Stimulated activated CD4-positive, alpha-beta T cell treated with anti-CD3 and anti-CD28 coated beads, Interleukin-1b, Interleukin-23, amount 100 ng/mL, for 48 hours (primary cell): ENCODE measurements at places on chromosomes 7 and 10.

- peak; percentile 73 for DNase-seq
Measured at GRCh38 chr7:106345421-106346166, 60.8 kb upstream of the NAMPT start.

- DNase-seq, result no peak
Measured at GRCh38 chr10:68987611-68988010, 992 bp upstream of the KIFBP start.

GRCh38 chr7:11730725-11731124 lies 101.3 kb downstream of the THSD7A start:
- no peak for DNase-seq

GRCh38 chr7:90551036-90551435 lies 45.1 kb upstream of the CDK14 start:
- no peak for DNase-seq

DNA sequence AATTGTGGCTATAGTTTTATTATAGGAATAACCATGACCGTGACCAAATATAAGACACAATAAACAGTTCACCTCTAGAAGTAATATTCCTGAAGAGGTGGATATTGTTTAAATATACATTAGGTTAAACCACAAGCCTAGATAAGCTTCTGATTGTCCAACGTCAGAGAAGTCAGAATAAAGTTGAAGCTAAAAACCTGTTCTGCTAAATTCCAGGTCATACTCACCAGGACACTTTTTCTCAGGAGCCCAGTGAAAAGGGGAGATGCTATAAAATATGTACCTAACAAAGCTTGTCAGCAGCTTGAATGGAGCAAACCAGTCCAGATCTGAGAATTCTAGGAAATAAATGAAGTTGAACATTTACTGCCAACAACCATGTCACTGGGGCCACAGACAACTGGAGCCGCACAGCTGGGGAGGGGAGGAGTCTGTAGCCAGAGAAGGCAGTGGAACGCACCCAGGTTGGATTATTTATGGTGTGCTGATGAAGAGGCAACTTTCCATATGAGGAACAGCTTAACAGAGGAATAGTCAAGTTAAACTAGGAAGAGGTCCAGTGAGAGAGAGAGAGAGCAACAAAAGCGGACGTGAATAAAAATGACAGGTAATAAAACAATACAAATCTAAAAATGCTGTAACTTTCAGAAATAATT lies 191.1 kb downstream of the ZNF438 start:
- no peak for DNase-seq

- no peak for DNase-seq
Measured at GRCh38 chr7:43462836-43463235, 120.1 kb upstream of the STK17A start.

- no peak for DNase-seq
Measured at GRCh38 chr10:124238367-124238766, 145.0 kb upstream of the CHST15 start.

- DNase-seq, result no peak
Measured at GRCh38 chr7:37957221-37957970, 37.0 kb downstream of the EPDR1 start.

GRCh38 chr10:63584725-63585035 lies 63.5 kb downstream of the REEP3 start:
- DNase-seq, result no peak

DNA sequence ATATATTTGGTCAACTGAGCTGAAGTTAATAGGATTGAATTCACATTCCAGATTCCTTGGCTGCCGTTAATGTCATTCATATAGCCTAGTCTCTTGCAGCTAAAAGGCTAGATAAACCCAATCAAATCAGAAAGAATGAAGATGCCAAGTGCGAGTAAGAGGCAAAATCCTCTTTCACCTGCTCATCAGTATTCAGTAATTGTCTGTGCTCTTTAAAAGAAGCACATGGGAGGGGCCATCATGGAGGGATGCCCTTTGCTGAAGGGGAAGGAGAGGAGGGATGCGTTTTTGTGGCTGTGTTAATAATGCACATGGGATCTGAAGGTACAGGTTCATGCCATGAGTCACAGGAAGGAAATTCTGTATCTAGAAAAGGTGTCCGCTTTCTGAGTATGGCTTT lies 232.2 kb downstream of the TMEM178B start:
- DNase-seq, result no peak

DNA sequence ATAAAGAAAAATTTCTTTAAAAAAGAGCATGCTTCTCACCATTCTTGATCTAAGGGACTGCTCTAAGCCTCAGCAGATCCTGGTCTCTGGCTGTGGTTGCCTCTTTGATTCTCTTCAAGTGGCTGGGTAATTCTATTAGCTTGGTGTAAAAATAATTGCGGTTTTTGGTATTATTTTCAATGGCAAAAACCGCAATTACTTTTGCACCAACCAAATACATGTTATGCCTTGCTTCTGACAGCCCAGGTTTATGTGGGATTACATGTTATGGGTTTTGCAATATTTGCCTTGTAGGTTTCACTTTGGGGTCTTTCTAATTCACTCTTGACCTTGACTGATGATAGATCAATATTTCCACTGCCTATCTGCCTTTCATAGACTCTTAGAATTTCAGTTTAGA lies 20.0 kb upstream of the CREB5 start:
- DNase-seq, result no peak

DNA sequence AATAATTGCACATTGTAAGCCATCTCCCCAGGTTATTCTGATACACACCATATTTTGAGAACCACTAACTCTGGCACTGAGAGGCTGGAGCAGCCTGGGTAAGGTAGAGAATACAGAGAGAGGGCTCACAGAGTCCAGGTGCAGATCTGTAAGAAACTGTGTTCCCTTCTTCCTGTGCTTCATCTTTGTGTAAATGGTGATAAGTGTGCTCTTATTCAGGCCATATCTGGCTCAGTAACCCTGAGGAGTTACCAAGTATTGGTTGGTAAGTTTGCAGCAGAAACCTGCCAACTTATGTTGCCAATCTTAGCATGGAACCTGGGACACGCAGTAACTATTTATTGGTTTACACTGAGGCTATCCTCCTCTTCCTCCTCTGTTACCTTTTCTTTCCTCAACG lies 16.2 kb upstream of the ICA1 start:
- no peak for DNase-seq

DNA sequence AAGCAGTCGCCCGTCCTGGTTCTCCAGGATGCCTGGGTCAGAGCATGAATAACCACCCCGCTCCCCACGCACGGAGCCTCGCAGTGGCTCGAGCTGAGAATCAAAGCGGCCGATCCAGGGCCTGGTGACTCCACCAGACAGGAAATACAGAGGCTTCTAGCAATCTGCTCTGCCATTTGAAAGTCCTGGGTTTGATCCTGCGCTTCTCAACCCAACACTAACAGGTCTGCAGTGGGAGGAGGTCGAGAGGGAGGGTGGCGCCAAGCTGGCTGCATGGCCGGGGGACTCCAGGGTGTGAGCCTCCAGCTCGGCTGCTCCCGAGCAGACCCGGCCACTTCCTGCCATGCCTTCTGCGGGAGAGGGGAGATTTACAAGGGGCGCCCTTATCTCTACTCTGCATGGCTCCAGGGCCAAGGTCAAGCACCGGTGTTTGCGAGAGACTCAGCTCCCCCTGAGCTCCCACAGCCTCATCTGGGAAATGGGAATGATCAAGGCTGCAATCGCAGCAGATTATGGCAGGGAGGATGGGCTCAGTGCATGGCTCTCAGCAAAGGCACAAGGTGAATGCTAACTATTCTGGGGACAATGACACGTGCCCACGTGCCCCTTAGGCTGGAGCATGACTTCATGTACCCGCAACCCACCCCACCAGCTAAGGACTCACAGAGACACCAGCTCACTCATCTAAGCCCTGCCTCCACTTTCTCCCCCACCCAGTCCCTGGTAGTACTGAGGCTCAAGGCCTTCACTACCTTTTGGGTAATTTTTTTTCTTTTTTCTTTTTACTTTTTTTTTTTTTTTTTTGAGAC lies 73.9 kb upstream of the TNRC18 start:
- no peak for DNase-seq

- no peak for DNase-seq
Measured at GRCh38 chr7:114109721-114110120, 190.9 kb upstream of the PPP1R3A start.

GRCh38 chr7:142469696-142470543 lies 212.1 kb upstream of the PRSS58 start:
- no peak for DNase-seq

- DNase-seq, result no peak
Measured at GRCh38 chr7:92590711-92591310, 621 bp upstream of the FAM133B start.

DNA sequence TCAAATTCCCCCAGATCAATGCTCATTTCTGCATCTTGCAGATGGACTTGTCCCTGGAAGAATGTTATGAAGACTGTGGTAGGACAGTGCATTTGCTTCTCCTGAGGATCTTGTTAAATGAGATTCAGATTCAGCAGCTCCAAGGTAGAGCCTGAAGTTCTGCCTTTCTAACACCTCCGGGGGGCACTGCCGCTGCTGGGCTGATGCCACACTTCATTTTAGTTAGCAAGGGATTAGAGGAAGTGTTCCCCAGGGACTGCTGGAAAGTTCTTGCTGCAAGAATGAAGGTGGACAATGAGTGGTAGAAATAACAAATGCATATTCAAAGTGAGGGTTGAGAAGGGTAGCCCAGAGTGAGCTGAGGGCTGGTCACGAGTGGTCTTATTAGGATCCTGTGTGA lies 434.3 kb upstream of the AKR1E2 start:
- no peak for DNase-seq

- DNase-seq, result no peak
Measured at GRCh38 chr10:43943119-43943817, 294.6 kb upstream of the ZNF32 start.

DNA sequence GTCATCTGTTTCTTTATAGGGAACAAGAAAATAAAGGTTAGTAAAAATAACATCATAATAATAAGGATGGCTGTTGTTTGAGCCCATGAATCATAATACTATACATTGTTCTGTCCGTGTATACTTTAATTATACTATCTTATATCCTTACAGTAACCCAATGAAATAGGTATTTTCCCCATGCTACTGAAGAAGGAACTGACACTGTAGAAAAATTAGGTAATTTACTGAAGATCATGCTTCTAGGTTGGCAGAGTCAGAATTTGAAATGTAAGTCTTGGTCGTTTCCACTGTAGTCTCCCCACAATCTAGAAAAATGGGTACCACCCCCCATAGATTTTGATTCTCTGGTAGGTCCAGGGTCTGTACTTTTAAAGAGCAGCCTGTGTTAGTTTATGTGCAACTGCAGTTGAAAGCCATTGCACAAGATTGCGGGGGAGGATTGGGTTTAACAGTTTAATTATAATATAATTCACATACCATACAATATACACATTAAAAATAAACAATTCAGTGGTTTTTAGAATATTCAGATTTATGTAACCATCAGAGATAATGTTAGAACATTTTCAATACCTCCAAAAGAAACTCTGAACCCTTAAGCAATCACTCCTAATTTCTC lies 47.7 kb downstream of the SHOC2 start:
- no peak for DNase-seq

DNA sequence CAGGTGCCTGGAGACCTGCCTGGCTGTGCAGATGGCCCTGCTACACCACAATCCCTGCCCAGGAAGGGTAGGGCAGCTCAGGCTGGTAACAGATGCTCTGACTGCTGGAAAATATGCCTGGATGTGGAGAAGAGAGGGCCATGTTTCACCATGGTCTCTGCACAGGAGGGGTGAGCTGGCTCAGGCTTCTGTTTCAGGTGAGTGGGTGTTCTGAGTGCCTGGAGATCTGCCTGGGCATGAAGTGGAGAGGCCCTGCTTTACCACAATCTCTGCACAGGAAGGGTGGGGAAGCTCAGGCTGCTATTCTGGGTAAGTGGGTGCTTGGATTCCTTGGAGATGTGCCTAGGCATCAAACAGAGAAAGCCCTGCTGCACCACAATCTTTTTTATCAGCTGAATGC lies 350.1 kb downstream of the KIF20B start:
- DNase-seq, result no peak

DNA sequence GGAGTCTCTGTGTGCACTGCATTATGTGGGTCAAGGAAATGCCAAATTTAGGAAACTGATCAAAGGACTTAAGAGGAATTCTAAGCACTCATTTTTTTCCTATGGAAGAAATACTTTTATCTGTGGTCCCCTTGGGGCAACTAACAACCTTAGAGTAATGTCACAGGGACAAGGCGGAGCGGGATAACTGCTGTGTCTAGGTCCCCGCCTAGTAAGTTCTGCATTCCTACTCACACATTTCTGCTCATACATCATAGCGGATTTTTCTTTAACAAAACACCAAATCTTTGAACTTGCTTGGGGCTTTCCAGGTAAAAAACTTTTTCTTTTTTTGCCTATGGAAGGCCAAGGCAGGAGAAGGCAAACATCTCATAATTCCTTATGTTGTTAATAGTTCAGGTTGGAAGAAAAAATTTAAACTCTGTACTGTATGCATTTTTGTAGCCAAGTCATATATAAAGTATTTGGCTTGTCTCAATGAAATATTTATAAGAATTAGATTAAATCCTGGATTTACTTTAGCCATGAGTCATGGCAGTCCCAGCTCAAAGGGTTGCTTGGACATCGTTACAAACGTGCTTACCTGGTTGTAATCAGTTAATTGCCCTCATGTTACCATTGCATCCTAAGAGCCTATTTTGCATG lies 285.0 kb downstream of the PHTF2 start:
- no peak for DNase-seq

- DNase-seq, result no peak
Measured at GRCh38 chr7:39946693-39947092, 3.4 kb upstream of the CDK13 start.

DNA sequence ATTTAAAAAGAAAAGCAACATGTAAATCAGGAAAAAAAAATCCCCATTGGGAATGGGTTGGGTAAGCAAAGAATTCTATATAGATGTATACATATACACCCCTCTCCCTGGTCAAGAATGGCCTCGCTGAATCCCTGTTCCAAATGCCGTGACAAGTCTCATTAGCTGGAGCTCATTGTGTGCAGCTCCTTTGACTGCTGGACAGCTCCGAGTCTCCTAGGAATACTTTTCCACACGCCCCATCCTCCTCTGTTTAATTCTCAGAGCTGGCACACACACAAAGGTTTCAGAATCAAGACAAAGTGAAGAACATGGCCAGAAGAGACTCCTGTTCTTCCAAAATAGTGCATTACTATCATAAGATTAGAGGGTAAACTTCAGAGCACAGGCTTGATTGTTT lies 130.9 kb upstream of the MKLN1 start:
- DNase-seq, result no peak

- DNase-seq, result no peak
Measured at GRCh38 chr7:131550846-131551245, 5.6 kb downstream of the PODXL start.

- DNase-seq, result no peak
Measured at GRCh38 chr10:5479481-5480161, 19.7 kb downstream of the CALML5 start.

GRCh38 chr7:15603124-15603523 lies 41.3 kb upstream of the AGMO start:
- DNase-seq, result no peak
